HuH-7 (cell line): ENCODE measurements at places on chromosomes 1 and 21.
A peak's percentile ranks its signal among the peaks of the same experiment; 100 is the strongest.

GRCh38 chr1:40047276-40047675, 6.7 kb downstream of the CAP1 start:
- no peak for DNase-seq

GRCh38 chr1:151314137-151314875, 12.9 kb downstream of the PI4KB start:
- DNase-seq: no peak

GRCh38 chr1:212645546-212646543, 37.3 kb downstream of the ATF3 start:
- no peak for DNase-seq

DNA sequence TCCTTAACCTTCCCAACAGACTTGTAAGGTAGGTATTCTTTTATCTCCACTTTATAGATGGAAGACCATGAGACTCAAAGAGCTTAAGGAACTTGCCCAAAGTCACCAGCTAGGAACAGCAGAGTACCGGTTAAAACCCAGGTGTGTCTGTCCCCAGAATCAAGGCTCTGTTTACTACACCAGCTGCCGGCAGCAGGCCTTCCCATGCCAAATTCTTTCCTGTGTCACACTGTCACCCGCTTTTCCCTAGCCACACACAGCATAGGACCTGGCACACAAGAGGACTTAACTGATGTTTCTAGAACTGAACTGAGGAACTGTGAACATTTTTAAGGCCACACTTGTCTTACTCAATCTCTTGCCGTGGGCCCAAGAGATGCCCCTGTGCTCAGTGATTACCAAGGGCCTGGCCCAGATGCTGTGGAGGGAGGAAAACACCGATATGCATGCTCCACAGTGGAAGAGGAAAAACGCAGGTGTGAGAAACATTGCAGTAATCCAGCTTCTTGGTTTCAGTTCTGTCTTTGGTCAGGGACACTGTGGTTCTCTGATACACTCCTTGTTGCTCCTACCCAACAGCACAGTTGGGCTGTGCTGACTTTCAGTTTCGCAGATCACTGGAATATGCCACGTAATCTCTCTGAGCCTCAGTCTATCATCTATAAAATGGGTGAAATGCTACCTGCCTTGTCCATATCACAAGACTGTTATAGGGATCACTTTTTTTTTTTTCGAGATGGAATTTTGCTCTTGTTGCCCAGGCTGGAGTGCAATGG, 13.9 kb upstream of the LY9 start:
- no peak for DNase-seq

- no peak for DNase-seq
These were observed 83.5 kb downstream of the NDUFS5 start for GRCh38 chr1:39109644-39110043.

- no peak for DNase-seq
These were observed 45.6 kb downstream of the TNNI3K start for GRCh38 chr1:74280642-74281396.

DNA sequence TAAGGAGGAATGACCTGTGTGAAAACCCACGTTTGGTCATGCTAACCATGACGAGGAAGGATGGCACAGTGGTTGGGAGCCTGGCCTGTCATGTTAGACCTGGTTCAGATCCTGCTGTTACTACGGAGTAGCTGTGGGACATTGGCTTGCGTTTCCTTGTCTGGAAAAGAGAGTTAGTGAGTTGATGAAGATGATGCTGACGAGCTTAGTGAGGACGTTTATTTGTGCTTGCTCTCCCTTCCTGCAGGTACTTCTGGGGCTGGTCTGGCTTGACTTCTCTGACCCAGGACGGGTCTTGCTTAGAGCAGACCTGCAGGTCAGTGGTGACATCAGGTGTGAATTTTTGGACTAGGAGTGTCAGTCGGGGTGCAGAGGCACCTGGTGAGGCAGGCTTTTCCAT, 14.7 kb downstream of the GALNT2 start:
- no peak for DNase-seq

- no peak for DNase-seq
These were observed 120.6 kb downstream of the PTBP2 start for GRCh38 chr1:96842215-96842614.

- no peak for DNase-seq
These were observed 72.2 kb downstream of the TDRD5 start for GRCh38 chr1:179663810-179664209.

- DNase-seq: no peak
These were observed 190.2 kb downstream of the NR5A2 start for GRCh38 chr1:200217703-200218102.

DNA sequence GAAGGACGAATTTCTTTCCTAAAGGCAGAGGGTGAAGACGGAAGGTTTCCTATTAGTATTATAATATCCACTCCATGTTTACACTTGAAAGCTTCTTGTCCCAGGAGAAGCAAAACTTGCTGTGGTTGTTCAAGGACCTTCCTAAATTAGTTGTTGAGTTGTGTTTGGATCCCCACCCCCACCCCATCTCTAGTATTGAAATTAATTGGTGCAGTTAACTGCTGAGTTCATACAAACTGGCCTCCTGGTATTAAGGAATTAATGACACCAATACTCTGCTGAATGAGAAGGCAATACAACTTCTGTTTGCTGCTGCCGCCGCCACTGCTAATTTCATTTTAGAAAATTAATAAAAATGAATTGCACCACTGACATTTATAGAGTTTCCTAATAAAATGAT, 308.8 kb downstream of the CAMTA1 start:
- DNase-seq: no peak

GRCh38 chr1:36224537-36225282, 467 bp downstream of the THRAP3 start:
- DNase-seq: peak; percentile 72

DNA sequence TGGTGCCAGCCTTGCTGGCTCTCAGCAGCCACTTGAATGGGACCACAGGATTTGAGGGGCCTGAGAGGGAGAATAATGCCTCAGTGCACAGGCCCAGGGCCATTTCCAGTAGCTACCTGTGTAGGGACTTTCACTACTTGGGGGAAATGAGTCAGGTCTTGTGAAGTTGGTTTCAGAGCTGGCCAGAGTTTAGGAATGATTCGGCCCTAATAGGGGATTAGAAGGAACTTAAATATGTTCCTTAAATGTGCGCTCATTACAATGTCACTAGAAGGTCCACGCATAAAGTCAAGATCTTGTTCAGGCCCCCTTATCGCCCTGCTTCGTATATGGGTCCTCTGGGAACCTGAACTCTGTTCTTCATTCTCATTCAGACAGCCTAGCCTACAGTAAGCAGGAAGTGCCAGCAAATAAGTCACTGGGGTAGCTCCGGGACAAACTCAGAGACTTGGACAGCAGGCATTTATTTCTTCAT, 5.6 kb upstream of the AKR1A1 start:
- no peak for DNase-seq

GRCh38 chr21:9767592-9768375, 753.6 kb upstream of the TPTE start:
- DNase-seq: no peak

DNA sequence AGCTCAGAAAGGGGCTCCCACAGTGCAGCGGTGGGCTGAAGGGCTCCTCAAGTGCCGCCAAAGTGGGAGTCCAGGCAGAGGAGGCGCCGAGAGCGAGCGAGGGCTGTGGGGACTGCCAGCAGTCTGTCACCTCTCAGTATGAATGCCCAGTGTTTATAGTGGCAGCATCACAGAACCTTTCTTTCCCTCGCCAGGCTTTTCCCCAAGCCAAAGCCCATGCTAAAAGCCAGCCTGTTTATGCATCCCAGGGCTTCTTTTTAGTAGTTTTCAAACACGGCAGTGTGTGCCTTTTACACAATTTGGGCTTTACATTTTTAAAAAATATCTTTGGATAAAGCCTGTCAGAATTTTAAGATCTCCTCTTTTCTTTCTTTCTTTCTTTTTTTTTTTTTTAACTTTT, 70.6 kb downstream of the CENPF start:
- no peak for DNase-seq

- no peak for DNase-seq
These were observed 1187.4 kb upstream of the NCAM2 start for GRCh38 chr21:19810779-19811178.

DNA sequence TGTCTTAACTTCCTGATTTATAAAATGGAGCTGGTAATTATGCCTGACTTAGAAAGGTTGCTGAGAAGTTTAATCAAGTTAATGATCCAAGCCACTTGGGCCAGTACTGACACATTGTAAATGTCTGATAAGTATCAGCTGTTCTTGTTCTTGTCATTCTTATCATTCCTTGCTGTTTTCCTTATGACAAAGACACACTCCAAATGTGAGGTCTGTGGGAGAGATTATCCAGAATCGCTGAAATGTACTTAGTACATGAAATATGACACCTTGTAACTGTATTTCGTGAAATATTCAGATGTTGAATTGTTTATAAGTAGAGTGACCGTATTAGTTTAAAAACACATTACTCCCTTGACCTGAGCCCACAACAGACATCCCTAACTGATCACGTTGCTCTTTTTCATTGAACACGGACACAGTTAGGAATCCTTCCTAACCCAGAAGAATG, 6.1 kb downstream of the AADACL4 start:
- DNase-seq: no peak

DNA sequence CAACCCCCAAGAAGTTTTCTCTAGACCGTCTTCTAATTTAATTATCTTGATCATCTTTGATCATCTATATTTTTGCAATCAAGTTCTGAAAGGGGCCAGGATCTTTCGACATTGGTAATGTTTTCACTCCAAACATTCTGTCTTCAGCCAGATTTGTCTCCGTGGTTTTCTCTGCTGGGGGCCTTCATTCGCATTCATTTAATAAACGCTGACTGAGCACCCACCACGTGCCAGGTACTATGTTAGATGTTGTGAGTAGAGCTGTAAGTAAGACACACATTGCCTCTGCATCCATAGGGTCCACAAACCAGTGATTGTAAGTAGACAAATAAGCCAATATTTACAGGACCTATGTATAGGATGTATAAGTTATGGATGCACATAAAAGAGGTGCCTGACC, 134.5 kb upstream of the MROH9 start:
- no peak for DNase-seq

DNA sequence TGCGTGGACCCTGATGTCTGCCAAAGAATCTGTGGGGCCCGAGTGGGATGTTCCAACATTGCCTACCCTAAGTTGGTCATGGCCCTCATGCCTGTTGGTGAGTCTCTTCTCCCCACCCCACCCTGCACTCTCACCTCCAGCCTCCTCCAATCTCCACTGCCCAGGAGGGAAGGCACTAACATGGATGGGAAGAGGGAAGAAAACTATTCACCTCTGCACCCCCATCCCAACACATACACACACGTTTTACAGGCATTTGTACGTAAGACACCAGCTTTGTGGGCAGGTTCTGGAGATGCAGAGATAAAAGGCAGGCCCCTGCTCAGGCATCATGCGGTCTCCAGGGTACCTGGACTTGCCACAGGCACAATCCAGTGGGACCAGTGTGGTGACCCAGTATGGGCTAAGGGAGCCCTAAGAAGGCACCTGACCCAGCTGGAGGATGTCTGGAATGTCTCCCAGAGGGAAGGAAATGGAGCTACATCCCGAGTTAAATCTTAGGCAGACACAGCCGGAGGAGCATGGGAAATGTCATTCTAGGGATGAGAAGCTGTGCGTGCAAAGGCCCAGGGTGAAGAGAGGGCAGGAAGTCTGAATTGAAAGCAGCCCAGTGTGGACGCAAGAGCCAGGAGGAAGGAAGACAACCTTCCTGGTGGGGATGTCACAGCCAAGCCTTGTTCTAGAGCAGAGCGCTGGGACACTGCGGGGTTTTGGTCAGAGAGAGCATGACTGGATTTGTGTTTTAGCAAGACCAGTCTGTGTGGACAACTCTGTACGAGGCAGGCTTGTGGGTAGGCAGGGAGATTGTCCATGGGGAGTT, 11.4 kb downstream of the SLC5A9 start:
- no peak for DNase-seq

DNA sequence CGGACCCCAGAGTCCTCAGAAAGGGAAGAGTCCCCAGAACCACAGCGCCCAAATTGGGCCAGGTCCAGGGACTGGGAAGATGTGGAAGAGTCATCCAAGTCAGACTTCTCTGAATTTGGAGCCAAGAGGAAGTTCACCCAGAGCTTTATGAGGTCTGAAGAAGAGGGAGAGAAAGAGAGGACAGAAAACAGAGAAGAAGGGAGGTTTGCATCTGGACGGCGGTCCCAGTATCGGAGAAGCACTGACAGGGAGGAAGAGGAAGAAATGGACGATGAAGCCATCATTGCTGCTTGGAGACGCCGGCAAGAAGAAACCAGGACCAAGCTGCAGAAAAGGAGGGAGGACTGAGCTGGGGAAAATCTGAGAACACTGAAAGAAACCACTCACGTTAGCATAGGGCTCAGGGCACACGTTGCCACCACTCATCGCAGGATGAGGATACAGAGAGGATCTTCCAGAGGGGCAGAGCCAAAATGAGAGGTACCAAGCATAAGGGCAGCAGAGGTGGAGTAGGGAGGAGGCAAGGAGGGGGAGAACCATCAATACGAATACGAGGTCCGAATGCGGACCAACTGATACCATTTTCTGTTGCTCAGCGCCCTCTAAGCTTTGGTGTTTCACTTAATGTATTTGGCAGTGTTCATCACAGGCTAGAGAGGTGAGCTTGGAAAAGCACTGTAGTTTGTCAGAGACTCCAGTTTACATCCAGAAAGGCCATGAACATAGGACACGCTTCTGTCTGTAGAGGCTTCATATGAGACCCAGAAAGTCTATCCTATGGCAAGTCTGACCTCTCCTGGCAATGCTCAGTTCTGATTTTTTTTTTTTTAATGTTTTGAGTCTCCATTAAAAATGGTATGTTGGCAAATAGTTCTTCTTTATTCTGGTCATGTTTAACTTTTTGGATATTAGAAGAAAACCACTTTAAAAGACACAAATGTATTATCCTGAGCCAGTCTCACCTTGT, 34.7 kb downstream of the STYXL2 start:
- no peak for DNase-seq

GRCh38 chr1:67429011-67429527, 1.1 kb downstream of the SERBP1 start:
- no peak for DNase-seq

DNA sequence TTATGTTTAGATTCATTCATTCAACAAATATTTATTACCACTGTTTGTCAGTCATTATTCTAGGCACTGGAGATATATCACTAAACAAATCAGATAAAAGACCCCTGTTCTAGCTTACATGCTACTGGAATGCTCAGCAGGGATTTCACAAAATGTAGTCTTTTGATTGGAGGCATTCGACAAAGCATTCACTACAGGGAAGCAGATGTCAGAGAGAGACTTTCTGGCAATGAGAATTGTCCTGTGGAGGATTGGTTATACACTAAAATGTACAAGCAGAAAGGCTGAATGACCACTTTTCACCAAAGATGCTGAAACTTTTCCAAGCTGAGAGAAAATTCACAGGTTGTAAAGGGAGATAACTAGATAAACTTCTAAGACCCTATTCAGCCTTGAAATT, 57.7 kb downstream of the SCMH1 start:
- no peak for DNase-seq

DNA sequence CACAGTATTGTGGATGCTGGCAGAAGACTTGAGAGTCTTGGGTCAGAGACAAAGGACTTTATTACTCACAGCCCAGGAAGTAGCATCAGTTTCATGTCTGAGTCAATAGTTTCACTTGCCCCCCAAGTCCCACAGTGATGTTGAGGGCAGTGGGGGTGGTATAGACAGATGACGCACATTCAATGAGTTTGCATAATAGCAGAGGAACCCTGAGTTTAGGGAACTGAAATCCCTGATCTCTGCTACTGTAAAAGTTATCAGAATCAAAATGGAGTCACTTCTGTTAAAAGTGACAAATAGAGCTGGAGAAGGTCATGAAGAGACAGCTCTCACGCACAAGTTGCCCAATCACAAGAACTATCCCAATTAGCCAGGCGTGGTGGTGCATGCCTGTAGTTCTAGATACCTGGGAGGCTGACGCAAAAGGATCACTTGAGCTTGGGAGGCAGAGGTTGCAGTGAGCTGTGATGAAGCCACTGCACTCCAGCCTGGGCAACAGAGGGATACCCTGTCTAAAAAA, 11.5 kb upstream of the HCRTR1 start:
- DNase-seq: no peak

GRCh38 chr1:182293119-182293589, 98.4 kb downstream of the GLUL start:
- no peak for DNase-seq
